ENCODE measurements at places on chromosomes 3 and 15.

DNA sequence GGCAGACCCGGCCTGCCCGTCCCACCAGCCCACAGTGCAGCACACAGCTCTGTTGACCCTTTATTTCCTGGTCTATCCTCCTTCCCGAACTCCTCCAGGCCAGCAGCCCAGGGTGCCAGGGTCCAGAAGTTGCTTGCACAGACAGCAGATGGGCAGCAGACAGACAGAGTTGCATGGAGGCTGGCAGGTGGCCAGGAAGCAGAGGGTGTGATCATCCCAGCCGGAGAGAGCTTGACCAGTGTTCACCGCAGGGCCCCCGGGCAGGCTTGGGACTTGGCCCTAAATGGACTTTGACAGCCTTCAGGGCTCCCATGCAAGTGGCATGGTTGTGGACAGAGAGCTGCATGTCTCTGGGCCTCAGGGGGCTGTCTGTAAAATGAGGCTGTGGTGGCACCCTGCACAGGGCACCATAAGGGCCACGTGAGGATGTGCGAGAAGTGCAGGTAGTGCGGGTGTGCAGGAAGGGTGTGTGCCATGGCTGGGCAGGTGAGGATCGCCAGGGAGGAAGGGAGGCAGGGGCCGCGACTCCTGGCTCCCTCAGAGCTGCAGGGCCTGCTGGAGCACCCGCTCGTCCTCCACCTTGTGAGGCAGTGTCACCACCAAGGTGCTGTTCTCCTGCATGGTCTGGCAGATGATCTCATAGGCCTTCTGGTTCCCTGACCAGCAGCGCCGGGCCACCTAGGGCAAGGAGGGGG lies 6.3 kb upstream of the ZXDC start:
- no peak for DNase-seq

DNA sequence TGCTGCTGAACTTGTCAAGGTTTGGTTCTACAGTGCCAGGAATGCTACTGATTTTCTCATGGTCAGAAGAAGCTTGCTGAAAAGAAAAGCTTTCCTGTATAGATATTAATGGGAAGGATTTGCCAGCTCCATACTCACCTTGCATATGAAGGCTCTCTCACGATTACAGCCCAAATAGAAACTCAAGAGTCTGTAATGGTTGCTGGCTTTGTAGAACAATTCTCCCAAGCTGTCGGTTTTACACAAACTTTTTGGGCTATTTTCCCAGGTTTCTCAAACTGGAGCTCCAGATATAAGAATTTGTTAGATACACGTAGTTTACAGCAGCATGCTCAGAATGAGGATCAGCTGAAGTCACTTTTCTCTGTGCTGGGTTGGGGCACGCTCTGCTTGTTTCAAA lies 30.1 kb upstream of the LRRC3B start:
- DNase-seq = no peak

DNA sequence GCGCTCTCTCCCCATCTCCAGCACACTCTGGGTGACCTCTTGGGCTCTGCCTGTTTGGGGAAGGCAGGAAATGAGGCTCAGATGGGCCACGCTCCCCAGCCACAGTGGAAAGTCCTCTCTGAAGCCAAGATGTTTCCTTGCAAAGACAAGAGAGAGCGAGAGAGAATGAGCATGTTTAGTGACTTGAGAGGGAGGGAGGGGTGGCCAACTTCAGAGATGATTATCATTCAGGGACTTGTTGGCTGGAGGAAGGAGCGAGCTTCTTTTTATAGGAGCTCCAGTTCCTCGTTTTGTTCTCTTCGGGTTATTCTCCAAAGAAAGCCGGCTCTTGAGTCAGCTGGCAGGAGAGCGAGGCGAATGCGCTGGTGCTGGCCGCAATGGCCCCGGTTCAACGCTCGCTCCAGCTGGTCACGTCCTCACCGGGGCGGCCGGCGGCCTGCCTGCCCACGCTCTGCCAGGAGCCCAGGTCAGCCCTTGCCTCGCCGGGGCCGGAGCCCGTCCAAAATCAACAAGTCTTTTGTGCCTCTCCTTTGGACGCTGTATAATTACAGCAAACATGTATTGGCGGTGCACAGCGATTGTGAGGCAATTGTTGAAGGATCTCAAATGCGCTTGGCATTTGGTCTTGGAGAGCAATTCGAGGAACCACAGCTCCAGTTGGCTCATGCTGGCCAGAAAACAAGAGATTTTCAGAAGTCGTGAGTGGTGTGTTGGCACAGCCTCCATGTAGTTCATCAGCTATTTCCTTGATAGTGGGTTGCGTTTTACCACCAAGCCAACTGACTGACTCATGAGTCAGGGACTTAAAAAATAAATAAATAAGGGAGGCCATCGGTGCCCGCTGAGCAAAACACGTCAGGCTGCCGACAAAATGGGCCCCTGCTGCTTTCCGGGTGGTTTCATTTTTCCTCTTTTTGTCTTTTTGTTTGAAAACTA lies 288.6 kb downstream of the UACA start:
- no peak for DNase-seq

- no peak for DNase-seq
Observed at GRCh38 chr15:100055821-100056220, 286.0 kb downstream of the ADAMTS17 start.

DNA sequence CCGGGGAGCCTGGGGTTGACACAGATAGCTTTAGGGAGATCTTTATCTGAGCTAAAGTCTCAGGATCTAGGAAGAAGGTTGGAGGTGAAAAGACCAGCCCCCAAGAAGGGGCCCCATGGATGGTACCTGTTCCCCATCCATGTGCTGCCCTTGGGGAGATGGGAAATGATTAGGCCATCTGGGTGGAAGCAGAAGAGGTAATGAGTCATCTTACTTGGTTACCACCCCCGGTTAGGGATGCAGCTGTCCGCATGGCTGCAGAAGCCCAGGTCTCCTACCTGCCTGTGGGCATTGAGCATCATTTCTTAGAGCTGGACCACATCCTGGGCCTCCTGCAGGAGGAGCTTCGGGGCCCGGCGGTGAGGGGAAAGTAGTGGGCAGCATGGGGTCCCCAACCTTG lies 3.1 kb upstream of the CPLX3 start:
- no peak for DNase-seq

- DNase-seq = no peak
Observed at GRCh38 chr15:79896131-79896633, 632 bp downstream of the MTHFS start.

- no peak for DNase-seq
Observed at GRCh38 chr15:89098281-89098680, 10.0 kb downstream of the ABHD2 start.

GRCh38 chr3:73385568-73385967 lies 239.2 kb downstream of the PDZRN3 start:
- DNase-seq = no peak

DNA sequence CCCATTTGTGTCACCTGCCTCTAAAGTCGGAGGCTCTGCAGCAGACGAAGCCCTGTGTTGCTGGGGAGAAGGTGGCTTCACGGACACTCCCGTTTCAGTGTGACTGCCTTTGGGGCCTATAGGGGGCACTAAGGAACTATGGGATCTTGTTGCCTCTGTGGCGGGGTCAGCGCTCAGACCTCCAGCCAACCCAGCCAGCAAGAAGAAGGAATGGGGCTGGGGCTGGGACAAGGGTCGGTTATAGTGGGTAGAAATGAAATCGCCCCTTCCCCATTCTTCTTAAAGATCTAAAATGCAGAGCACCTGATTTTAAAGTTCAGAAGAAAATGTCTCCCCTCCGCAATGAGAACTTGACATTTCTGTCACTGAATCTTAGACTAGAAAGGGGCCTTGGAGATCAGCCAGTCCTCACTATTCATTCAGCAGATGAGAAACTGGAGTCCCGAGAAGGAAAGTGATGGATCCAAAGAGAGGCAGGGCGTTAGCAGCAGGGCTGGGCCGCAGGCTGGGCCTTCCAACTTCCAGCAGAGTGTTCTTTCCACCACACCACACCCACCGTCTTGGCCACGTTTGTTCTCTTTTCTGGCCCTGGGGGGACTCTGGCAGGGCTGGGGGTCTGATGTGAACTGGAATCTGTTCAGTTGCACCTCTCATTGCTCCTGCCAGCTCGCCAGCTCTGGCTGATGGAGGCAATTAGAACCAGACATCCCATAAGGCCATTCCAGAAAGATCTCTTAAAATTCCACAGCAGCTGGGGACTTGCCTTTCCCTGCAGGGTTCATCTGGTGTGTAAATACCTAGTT lies 195.4 kb downstream of the OPA1 start:
- no peak for DNase-seq

DNA sequence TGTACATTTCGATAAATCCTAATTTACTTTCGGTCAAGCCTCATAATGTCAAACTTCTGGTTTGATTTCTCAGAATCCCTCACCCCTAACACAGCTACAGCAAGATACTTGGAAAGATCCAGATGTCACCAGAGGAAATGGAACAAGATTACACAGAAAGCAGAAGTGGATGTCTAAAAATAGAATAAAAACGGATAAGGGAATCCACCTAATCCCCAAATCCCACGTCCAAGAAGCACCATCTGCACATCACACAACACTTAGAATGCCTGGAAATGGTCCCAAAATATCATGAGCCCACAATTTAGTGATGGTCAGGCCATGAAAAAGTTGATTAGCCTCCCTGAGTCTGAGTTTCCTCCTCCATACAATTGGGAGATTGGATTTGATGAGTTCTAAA lies 61.7 kb downstream of the AGTR1 start:
- DNase-seq = no peak

DNA sequence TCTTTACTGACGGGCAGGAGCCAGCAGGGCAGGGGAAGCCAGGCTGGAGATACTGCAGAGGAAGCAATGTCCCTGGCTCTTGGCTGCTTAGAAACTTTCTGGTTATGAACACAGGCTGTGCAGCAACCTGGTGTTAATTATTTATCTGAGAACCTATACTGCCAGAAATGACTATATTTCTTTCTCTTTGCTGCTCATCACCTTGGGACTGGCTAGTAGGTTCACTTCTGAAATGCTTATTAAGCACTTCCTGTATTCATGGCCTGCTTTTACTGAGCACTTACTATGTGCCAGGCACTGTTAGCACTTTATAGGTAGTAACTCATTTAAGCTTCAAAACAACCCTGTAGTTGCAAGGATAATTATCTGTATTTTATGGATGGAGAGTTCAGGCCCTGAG lies 57.6 kb downstream of the RAB11A start:
- no peak for DNase-seq

GRCh38 chr3:177624528-177625495 lies 427.5 kb upstream of the TBL1XR1 start:
- DNase-seq = no peak

- DNase-seq = no peak
Observed at GRCh38 chr3:55823829-55824228, 336.7 kb upstream of the WNT5A start.

- no peak for DNase-seq
Observed at GRCh38 chr3:60316121-60316797, 935.0 kb downstream of the FHIT start.

- DNase-seq = no peak
Observed at GRCh38 chr3:132847849-132848625, 125.8 kb upstream of the NPHP3 start.

- no peak for DNase-seq
Observed at GRCh38 chr3:176587089-176587488, 610.2 kb downstream of the TBL1XR1 start.

DNA sequence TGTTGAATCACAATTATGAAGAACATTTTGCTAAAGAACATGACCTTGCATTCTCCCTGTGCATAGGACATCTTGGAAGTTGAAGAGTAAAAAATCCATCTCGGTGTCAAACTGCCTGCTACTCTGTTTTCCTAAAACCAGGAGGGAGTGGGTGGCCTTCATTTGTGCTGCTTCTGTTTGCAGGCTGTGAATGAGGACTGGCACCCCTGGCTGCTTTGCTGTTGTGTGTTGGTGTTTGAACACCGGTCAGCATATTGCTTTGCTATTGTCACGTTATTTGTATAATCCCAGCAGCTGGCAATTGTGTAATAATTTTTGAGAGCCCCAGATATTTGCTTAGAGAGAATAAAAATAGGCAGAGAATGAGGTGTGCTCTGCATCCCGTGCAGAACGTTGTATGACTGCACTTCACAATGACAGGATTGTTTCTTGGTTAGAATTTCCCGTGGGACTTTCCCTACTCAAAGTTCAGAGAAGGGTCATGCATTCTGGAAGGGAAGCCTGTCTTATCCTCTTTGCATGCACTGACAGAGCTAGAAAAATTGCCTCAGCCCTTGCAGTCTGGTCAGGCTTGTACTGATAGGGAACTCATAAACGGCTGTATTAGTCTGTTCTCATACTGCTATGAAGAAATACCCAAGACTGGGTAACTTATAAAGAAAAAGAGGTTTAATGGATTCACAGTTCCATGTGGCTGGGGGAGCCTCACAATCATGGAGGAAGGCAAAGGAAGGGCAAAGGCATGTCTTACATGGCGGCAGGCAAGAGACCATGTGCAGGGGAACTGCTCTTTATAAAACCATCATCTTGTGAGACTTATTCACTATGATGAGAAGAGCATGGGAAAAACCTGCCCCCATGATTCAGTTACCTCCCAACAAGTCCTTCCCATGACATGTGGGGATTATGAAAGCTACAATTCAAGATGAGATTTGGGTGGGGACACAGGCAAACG lies 16.3 kb downstream of the SV2B start:
- DNase-seq = no peak

DNA sequence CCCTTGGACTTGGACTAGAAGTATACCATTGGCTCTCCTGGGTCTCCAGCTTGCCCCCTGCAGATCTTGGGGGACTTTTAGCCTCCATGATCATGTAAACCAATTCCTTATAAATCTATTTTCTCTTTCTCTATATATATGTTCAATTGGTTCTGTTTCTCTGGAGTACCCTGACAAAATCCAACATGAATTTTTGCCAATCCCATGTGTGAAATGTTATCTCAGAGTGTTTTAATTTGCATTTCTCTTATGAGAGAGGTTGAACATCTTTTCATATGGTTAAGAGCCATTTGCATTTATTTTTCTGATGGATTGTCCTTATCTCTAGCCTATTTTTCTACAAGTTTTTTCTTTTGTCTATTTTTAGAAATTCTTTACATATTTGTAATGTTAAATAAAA lies 131.7 kb upstream of the NEO1 start:
- DNase-seq = no peak

DNA sequence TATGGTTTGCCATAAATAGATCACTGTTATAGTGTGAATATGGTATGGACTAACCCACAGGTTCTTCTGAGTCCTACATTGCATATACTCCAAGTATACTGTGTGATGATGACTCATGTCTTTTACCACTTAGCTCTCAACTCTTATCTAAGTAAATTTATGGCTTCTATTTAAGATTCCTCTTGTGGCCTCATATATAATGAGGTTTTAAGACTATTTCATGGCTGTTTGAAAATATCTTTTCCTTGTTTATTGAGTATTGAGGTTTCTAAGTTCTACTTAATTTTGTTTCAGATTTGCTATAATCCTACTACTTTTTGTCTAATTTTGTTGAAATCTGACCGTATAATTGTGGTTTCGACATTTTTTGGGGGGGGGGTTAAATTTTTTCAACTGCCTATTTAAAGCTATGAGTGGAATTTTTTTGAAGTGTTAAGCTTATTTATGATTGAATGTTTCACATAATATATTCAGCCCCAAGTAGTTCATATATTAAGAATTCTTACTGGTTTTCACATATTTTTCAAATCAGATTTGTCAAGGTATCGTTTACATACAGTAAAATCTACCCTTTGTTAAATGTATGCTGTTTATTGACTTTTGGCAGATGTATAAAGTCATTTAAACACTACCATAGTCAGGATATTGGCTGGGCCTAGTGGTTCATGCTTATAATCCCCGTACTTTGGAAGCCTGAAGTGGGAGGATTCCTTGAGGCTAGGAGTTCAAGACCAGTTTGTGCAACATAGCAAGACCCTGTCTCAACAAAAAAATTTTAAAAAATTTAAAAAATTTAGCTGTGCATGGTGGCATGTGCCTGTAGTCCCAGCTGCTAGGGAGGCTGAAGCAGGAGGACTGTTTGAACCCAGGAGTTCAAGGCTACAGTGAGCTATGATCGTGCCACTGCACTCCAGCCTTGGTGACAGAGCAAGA lies 11.7 kb downstream of the SLC25A36 start:
- no peak for DNase-seq

GRCh38 chr3:182596676-182597410 lies 196.5 kb upstream of the ATP11B start:
- DNase-seq = no peak

Measured in stimulated activated CD8-positive, alpha-beta memory T cell treated with anti-CD3 and anti-CD28 coated beads, Interleukin-7, amount 100 ng/mL, for 1 hour (primary cell).